ENCODE measurements at places on chromosomes 4 and X. TPM values are rescaled to one million over a fixed set of nuclear protein-coding genes. Genes with fewer than 3 reads are reported as not detected.

Gene TRIM75
- total RNA-seq: not detected

Gene FAM184B
- not detected for total RNA-seq

Gene GLUD2
- total RNA-seq: 19.9 TPM

Gene DCX
- total RNA-seq: not detected

Gene CXCL6
- total RNA-seq: not detected

Gene TTC29
- total RNA-seq: not detected

Gene NAT8L
- total RNA-seq: 3.8 TPM

Gene ERAS
- 0.40 TPM for total RNA-seq
